Activated T-helper 1 cell treated with anti-CD3 and anti-CD28 coated beads, Interleukin-2, amount 50 U/mL, for 16 hours (primary cell): ENCODE measurements at places on chromosomes 6 and 20.

GRCh38 chr20:45459606-45460005 is 9.9 kb upstream of the WFDC2 start:
- no peak for DNase-seq

DNA sequence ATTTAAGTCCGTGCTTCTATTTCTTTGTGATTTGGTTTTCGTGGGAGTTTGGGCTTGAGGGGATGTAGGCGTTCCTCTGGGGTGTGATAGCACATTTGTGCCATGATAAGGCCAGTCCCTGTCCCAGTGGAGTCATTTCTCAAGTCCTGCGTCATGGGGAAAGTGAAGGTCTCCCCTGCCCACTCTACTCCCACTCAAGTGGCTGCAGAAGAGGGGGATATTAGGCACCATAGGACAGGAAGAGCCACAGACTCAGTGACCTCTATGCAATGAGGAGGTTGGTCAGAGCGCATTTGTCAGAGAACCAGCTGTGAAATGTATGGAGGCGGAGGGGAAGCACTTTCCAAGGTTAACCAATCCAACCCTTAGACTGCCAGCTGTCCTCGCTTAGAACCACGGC is 51.9 kb upstream of the EDN1 start:
- no peak for DNase-seq

DNA sequence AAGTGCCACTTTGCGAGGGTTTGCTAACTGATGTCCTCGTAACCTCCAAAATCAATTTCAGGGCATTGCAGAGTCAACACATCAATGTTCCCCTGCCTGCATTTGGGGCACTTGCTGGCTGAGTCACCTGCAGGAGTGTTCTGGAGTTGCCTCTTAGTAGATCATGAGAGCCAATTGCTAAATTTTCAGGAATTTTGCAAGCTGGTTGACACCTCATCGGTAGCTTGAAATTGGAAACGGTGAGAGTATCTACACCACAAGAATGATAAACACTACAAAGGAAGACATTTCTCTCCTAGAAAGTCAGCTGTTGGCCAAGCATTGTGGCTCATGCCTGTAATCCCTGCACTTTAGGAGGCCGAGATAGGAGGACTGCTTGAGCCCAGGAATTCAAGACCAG is 10.8 kb upstream of the BFSP1 start:
- no peak for DNase-seq

DNA sequence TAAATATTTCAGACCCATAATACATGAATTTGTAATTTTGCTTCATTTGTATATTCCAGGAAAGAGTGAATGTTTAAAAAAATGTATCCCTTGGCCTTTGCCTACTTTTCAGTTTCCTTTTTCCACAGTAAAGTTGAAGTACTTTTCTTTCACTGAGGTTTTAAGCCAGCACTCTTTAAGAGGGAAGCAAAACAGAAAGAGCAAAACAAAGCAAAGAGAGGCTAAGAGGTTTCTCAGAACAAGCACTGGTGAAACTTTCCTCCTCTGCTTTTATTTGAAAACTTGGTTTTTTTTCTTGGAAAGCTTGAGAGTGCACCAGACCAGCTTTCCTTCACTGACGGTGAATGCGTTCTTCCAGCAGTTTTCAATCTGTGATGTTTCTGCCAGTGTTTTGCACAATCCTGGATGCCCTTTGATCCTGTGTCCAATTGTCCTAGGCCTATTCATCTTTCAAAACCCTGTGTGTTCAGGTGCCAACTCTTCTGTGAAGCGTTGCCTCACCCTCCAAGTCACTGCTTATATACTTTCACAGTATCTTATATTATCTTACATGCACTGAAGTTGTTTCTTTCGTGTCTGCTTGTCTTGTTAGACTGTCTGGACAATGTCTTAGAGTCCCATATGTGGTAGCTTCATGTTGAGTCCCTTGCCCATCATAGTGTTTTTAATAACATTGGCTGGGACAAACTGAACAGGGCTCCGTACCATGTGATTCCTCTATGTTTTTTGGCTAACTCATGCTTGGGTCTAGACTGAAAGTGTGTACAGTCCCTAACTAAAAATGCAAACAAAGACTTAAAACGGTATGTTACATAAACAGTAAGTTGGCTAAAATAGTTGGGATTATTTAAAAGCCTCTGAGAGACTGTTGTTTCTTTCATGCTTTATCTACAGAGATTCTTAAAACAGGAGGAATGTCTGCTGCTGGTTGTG is 1.9 kb downstream of the RNF217 start:
- no peak for DNase-seq

- DNase-seq, result no peak
Observed at GRCh38 chr6:53761036-53761435, 33.8 kb upstream of the LRRC1 start.

- DNase-seq, result no peak
Observed at GRCh38 chr6:136051140-136051775, 198.9 kb downstream of the MTFR2 start.

DNA sequence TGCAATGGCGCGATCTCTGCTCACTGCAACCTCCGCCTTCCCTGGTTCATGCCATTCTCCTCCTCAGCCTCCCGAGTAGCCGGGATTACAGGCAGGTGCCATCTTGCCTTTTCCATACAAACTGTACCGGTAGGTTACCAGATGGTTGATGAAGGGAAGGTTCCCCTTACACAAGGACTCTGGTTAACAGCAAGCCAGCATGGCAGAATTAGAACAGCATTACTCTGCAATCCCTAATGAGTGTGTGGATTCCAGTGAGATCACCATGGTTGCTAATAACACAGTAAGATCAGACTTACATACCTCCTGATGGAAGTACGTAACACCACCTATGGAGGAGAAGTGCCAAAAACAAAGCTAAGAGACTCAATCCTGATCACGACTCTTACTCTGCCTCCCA is 51.7 kb downstream of the TTI1 start:
- no peak for DNase-seq

- DNase-seq, result no peak
Observed at GRCh38 chr20:39849664-39850063, 839.4 kb downstream of the MAFB start.

DNA sequence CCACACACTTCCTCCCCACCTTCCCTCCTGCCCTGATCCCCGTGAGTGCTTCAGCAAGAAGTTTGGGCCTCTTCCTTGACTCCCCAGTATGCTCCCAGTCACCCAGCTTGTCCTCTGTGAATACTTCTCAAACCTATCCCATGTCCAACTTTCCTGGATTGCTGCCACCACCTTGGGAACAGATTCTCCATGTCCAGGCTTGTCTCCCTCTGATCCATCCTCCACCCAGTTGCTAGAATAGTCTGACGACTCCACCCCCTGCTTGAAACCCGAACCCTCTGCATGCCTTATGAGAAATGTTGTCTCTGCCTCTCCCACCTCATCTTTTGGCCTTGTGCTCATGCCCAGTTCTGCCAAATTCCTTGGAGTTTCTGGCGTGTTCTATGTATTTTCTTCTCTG is 108.0 kb downstream of the PPP1R14C start:
- DNase-seq, result no peak

DNA sequence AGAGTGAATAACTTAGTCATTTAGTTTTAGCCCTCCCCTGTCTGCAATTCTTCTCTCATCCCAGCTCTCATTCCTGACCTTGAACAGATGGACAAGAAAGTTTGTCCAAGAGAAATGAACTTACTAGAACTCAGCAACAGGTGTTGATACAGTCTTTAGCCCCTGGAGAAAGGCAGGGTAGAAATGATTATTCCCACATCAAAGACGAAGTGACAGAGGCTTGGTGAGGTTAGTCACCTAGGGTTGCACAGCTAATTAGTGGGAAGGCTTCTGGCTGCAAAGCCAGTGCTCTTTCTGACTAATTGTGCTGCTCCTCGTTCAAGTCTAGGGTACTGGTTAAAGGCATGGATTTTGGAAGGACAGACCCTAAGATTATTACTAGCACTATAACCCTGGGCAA is 4.5 kb downstream of the ZDHHC14 start:
- DNase-seq, result no peak

- no peak for DNase-seq
Observed at GRCh38 chr6:14475306-14475705, 357.7 kb downstream of the CD83 start.

- no peak for DNase-seq
Observed at GRCh38 chr6:131250936-131251335, 115.7 kb downstream of the AKAP7 start.

DNA sequence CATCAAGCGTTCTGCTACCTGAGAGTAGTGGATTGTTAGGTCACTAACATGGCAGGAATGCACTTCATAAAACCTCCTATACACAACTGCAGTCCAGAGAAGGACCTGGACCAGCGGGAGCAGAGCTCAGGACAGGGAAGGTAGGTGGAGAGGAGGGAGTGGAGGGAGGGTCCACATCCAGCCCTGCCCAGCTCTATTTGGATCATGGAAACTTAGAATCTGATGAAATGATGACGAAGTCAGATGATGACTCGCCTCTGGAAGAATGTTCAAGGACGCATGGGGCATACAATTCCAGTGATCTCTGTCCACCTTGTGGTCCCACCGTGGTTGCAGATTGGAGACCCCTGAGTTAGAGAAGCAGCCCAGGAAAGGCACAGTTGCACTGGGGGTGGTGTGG is 68.8 kb downstream of the CLIC5 start:
- no peak for DNase-seq

DNA sequence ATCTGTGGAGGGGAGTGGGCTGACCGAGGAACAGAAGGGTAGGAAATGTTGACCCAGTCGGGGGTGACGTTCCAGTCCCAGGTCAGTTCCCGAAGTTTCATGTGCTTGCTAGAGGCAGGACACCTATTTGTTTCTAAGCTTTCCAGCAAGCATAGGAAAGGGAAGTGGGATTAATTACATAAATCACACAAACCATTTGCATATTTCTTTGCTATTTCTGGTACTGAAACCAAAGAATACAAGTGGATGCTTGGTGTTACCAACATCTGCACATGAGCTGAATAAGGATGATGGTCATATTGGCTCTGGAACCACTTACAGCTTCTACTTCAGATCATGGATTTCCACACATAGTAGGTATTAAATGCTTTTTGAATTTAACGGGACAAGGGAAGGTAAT is 546.5 kb downstream of the PRKN start:
- DNase-seq, result no peak

- no peak for DNase-seq
Observed at GRCh38 chr6:154301839-154302752, 54.5 kb downstream of the IPCEF1 start.

GRCh38 chr6:28980137-28980851 is 24.8 kb downstream of the ZNF311 start:
- DNase-seq, result no peak
